Tibial artery (tissue), 4 donors: ENCODE measurements at places on chromosomes 3 and 15.

DNA sequence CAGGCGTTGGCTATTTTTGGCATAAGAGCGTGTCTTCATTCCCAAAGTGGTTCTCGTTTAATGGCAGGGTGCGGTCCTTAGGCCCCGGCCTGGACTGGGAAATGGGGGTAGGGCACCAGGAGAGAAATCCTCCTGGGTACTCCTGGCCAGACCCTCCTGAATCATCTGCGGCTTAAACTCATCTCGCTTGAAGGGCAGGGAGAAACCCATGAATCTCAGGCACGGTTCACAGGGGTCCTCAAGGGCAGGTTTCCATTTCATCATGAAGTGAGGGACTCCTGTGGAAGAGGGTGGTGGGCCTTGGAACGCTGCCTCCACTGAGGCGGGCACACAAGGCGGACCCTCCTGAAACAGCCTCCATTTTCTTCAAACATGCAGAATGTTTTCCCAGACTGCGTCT, 48.4 kb downstream of the KLF13 start:
- DNase-seq: no peak

DNA sequence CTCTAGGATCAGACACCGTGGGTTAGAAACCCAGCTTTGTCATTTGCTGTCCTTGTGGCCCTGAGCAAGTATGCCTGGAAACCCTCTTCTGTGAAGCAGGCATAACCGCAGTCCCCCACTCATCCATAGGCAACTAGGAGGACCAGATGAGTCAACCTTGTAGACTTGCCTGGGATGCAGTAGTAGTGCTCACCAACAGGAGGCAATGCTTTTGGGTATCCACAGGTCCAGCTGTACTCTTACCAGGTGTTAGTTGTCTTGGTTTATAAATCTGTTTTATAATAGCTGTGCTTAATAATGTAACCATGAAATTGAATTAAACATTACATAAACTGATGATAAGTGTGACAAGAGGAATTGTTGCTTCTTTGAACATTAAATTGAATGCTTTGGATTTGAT, 389.3 kb downstream of the IL20RB start:
- no peak for DNase-seq

DNA sequence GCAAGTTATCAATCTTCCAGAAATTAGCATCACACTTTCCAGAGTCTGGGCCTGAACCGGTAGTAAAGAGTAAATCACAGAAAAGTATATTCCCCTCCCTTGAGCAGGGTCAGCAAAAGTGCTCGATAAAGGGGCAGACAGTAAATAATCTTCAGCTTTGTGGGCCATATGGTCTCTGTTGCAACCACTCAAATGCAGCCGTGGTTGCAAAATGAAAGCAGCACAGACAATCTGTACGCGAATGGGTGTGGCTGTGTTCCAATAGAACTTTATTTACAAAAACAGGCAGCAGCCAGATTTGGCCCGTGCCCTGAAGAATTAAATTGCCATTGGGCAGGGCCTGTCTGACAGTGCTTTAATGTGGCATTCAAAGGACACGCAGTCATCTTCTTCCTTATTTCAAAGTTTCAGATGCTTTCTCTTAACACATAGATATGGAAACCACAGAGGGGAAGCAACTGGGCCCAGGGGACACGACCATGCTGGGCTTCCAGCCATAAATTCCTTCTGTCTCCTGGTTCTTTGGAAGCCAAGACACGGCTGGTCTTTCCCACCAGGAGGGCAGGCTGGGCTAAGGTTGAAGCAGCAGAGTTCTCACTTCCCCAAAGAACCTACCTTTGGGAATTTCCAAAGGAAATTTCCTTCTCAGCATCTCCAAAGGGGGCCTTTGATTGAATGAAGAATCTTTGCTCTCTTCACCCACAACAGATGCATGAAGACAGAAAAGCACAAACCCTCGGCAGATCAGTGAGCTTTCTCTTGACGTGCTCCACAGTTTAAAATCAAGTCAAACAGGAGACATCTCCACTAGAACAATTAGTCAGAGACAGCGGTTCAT, 489.8 kb upstream of the PROK2 start:
- peak; percentile 73 for DNase-seq

GRCh38 chr15:83449937-83450506, 2.9 kb downstream of the SH3GL3 start:
- DNase-seq: no peak

DNA sequence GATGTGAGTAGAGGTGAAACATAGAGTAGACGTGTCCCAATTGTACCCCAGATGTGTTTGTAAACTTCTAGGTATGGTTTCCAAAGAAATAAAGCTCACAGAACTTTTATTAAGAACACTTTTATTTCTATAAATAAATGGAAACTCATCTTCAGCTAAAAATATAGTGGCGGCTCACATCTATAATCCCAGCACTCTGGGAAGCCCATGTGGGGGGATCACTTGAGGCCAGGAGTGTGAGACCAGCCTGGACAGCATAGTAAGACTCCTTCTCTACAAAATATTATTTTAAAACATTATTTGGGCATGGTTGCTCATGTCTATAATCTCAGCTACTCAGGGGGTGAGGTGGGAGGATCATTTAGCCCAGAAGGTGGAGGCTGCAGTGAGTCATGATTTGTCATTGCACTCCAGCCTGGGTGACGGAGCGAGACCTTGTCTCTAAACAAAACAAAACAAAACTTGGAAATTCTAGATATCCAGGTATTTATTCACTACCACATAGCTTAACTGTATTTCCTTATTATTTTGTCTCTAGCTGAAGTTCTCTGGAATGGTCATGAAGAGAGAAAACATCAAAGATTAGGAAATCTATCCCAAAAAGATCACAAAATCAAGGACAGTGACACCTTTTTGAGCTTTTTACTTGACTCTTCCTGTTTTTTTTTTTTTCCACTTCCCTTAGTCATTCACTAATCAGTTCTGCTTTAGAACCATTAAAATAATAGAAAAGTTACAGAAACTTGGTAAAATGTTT, 258.1 kb downstream of the TIGIT start:
- DNase-seq: no peak

DNA sequence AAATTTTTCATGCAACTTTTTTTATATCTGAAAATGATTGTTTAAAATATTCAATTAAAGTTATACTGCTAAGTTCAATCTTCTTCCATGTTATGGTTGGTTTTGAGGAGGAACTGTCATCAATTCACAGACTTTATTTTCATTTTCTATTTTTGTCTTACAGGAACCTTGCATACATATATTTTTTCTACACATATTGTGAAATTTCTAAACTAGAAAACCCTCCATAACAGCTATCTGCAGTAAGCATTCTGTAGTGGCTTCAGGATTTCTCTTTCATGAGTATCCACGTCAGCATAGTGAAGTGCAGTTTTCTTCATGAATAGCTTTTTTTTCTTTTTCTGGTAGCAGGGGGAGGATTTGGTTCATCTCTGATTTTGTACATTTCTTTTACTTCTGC, 48.2 kb downstream of the ATR start:
- DNase-seq: no peak

GRCh38 chr15:48861813-48862431, 16.0 kb upstream of the EID1 start:
- no peak for DNase-seq

- no peak for DNase-seq
Observed at GRCh38 chr3:152257563-152258035, 11.1 kb upstream of the MBNL1 start.

GRCh38 chr3:119636249-119636648, 24.1 kb downstream of the POPDC2 start:
- DNase-seq: no peak

- no peak for DNase-seq
Observed at GRCh38 chr3:53101956-53102355, 28.3 kb downstream of the RFT1 start.

- DNase-seq: no peak
Observed at GRCh38 chr3:181872887-181873286, 161.2 kb downstream of the SOX2 start.

DNA sequence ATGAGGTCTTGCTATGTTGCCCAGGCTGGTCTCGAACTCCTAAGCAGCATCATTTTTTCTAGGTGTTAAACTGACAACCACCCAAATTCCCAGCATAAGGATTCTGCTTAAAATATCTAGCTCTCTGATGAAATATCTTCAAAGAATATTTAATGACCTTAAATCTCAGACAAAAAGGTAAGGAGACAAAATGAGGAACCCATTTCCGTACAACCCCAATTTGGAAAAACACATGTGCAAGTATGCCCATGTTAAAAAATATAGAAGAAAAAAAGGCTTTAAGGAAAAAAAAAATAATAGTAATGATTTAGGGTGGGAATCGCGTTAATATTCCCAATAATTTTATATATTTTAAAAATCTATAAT, 1.4 kb upstream of the SACM1L start:
- DNase-seq: no peak

- peak; percentile 79 for DNase-seq
Observed at GRCh38 chr3:146160964-146161662, at the start of gene PLOD2. PLOD2 (minus strand) TSS chr3:146161184; CDS start chr3:146160989, 195 bp downstream.

DNA sequence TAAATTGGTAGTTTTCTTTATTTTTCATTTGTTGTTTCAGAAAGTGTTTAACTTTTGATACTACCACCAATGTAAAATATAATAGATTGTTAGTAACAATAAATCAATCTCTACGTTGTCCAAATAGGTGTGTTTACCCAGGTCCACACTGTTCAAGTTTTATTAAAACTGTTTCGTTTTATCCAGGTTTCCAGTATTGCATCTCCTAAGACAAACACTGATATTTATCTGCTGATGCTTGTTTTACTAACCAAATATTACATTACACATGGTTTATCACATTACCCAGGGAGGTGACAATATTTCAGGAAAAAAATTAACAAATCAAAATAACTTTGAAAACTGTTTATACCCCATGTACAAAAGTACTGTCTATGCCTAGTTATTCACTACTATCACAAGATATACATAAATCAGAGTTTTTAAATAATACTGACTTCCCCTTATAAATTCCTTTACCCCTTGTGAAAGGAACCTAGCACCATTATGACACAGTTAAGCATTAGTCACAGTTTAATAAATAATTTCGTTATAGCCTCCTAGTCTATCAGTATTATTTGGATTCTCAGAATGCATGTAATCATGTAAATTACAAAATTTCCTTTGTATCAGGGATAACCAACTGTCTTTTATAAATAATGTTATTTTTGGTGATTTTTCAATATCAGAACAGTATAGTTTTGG, 205.3 kb downstream of the ZBTB20 start:
- DNase-seq: no peak

GRCh38 chr15:95563634-95564033, 766.9 kb upstream of the NR2F2 start:
- DNase-seq: no peak

DNA sequence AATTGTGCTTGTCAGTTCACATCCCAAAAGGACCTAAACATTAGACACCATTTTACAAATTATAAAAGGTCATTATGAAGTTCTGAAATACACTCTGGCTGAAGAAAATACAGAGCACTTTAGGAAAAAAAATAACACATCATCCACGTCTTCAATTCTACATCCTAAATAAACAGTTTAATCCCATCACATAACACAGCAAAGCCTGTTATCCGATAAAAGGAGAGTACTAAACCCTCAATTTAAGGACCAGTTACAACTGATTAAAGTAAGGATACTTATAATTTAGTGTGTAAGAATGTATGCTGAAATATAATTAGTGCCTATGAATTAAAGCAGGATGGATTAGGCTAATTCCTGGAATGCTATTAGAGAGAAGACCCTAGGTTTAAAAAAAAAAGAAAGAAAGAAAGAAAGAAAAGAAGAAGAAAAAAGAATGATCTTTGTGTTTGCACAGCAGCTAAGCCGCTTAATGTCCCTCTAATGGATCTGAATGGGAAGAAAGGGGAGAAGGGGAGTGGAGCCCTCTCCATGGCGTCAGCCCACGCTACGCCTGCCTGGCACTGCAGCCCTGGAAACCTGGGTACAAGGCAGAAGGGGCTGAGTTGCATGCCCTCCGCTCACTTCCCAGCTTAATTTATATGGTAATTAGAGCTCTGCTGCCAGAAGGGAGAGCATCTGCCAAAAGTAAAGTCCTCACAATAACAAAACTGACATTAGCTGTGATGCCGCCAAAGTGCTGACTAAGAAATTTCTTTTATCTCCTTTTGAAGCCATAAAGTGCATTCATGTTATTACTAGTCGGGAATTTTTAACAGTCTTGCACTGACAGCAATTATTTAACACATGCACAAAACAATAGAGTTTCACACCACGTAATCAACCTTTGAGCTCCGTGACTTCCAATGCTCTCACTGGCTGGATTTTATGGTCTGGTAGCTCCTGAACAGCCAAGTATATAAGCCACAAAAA, 90.0 kb downstream of the FSIP1 start:
- DNase-seq: no peak

DNA sequence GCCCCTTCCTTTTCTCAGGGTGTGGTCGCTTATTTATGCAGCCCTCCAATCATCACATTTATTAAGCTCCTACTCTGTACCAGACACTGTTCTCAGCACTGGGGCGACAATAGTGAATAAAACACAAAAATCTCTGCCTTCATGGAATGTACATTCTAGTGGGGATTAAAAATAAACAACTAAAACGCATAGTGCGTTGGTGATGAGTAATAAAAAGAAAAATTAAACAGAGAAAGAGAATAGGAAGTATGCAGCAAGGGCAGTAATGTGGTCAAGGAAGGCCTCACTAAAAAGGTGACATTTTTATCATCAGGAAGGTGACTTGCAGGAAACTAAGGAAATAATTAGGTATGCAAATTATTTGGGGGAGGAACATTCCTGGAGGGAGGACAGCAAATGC, 5.1 kb downstream of the SLC51B start:
- no peak for DNase-seq

- DNase-seq: no peak
Observed at GRCh38 chr3:60010781-60011180, 961.0 kb upstream of the CFAP20DC start.

DNA sequence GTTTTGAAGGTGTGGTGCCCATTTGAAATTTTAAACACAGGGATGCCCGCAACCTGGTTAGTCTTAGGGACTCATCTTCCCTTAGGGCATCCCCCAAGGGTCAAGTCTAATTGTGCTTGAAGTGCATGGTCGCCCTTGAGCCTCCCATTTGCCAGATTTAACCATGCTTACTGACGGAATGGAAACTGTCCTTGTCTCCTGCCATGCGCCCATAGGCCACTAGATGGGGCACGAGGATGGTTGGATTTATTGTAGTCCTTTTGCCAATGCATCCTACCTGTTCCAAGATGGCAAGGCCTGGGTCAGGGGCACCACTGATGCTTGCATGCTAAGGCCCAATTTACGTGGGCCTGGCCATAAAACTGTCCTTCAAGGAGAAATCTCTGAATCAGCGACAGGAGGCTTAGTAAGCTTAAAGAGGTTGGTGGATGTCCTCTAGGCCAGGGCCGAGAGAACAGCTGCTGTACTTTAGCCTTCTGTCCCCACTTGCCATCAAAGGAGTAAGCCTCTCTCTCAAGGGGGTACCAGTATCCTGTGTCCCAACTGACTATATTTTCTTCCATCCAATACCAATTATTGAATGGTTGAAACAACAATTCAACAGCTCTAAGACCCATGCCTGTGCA, 355.4 kb downstream of the OTOL1 start:
- peak; percentile 40 for DNase-seq

- DNase-seq: no peak
Observed at GRCh38 chr3:112637700-112638099, 3.2 kb downstream of the CCDC80 start.

- DNase-seq: no peak
Observed at GRCh38 chr3:49456466-49456865, 13.6 kb upstream of the DAG1 start.

GRCh38 chr15:65246026-65246714, 34.9 kb upstream of the CILP start:
- DNase-seq: no peak
